NAMALWA (cell line): ENCODE measurements at places on chromosomes 6 and 20.

GRCh38 chr6:135990439-135990838, 138.9 kb downstream of the PDE7B start:
- no peak for DNase-seq

GRCh38 chr6:9583753-9584352, 831.0 kb downstream of the TFAP2A start:
- no peak for DNase-seq

- DNase-seq, result no peak
Observed at GRCh38 chr6:143003676-143004075, 57.0 kb upstream of the AIG1 start.

DNA sequence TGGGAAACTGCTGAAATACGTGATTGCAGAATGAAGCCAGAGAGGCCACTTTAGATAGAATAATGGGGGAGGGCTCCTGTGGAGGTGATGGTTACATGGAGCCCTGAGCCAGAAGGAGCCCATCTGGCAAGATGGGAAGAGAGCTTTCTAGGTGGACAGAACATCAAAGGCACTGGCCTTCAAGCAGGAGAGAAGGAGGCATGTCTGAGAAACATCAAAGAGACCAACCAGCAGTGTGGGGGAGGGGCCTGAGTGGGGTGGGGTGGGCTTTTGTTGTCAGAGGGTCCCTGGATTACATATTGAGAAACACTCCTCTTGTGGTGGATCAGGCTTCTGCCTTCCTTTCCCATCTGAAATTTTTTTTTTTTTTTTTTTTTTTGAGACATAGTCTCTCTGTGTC, 1.9 kb upstream of the KCNG1 start:
- DNase-seq, result no peak

- no peak for DNase-seq
Observed at GRCh38 chr20:7226156-7226555, 458.7 kb downstream of the BMP2 start.

DNA sequence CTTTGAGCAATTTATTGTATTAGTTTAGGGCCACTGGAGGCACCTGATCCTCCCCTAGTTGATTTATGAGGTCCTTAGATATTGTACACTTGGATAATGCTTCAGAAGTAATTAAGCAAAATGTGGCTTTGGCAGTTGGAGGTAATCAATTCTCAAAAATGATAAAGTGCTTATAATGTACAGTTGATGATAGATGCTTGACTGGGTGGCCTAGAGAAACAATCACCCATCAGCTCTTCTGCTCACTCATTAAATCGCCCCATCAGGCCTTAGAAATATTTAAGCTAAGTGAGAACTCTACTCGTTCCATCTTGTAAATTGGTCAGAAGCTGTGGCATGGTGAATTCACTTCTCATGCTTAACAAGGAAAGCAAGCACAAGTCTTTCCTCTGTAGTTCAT, 349.9 kb downstream of the SAMD5 start:
- DNase-seq, result no peak

GRCh38 chr6:31144296-31144969, 5.6 kb upstream of the PSORS1C2 start:
- DNase-seq, result no peak

- no peak for DNase-seq
Observed at GRCh38 chr6:57242505-57242904, 20.4 kb upstream of the RAB23 start.

DNA sequence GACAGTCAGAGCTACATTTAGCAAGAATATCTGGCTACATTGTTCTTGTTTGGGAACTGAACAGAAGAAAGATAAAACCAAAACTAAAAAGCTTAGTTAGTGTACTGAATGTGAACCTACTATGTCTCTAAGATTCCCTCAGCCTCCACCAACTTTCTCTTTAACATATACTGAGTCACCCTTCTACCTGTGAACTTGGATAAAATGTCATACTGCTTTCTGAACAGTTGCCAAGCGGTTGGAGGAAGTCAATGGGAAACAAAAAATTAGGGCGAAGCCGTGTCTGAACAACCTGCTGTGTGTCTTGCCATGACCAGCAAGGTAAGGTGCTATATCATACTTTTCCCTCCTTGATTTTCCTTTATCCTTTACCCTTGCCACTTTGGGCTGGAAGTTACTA, 243.5 kb downstream of the BTBD9 start:
- no peak for DNase-seq
